ENCODE measurements at places on chromosomes 7 and 10.
A peak's percentile ranks its signal among the peaks of the same experiment; 100 is the strongest.

- DNase-seq, result peak; percentile 64
Observed at GRCh38 chr10:124539935-124540641, 78.5 kb downstream of the LHPP start.

- no peak for DNase-seq
Observed at GRCh38 chr10:11245510-11245909, 227.8 kb downstream of the CELF2 start.

DNA sequence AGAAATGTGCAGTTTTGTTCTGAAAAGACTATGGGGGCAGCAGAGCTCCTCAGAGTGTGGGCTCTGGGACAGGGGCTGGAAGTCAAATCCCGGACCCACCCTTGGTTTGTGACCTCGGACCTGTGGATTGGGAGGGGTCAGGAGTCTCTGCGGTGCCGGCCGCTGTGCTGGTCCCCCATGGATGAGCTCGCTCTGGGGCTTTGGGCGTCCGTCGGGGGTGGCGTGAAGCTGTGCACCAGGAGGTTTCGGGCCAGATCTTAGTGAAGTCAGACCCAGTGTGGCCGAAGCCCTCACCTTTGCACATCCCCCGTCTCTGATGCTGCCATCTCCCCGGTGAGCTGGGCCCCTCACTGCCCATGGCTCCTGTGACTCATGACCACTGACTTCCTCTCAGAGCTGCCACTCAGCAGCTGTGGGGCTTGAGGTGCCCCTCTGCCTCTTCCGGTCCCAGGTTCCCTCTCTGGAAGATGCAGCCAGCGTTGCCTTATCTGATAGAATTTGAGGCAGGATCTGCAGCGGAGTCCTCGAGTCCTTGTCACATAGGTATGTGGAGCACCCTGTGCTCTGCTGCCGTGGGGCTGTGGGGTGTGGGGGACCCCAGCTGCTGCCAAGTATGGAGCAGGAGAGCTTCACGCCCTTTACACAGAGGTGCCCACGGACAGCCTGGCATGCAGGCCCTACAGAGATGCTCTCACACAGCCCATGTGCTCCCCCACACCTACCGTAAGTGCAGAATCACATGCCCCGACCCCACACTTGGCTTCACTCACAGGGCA, 11.4 kb upstream of the SCART1 start:
- peak; percentile 46 for DNase-seq

DNA sequence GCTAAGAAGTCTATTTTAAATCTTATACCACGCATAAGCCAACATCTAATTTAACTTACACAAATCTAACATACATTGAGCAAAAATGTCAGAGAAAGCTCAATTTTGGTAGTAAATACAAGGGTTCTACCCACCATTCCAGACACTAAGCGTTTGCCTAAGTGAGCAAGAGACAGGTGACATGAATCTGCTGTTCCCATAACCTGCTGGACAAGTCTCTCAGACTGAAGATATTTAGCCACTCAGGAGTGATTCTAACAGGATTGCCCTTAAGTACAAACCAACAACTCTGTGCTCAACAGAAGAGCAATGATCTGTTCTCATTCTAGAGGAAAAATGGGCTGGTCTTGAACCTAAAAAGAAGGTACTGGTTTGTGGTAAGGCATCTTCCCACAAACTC, 18.8 kb downstream of the EZH2 start:
- DNase-seq, result no peak

GRCh38 chr10:182441-183201, 47.4 kb downstream of the ZMYND11 start:
- no peak for DNase-seq

DNA sequence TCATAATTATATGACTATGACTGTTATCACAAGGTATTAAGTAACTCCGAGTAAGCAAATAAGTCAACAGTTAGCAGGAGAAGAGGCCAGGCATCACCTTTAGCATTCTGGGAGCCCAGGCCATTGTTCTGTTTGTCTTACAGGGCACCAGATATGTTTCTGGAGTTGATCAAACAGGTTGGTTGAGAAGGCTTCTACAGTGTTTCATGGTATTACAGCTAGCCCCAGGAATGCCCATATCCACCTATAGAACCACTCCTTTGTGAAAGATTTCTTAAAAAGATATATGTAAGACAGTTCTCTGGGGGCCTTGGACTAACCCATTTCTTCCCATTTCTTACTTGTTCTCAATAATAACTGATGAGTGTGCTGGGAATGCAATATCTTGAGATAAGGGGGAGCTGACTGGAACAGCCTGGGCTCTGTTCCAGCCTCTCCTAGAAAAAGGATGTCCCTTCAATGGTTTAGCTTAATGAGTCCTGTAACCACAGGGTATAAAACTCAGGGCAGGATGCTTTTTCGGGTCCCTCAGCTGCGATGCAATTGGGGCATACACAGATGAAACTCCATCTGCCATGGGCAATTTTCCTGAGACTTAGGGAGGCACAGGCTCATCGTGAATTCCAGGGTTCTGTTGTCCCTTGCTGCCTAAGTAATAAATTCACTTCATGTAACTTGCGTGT, 286.4 kb downstream of the BAMBI start:
- DNase-seq, result no peak

DNA sequence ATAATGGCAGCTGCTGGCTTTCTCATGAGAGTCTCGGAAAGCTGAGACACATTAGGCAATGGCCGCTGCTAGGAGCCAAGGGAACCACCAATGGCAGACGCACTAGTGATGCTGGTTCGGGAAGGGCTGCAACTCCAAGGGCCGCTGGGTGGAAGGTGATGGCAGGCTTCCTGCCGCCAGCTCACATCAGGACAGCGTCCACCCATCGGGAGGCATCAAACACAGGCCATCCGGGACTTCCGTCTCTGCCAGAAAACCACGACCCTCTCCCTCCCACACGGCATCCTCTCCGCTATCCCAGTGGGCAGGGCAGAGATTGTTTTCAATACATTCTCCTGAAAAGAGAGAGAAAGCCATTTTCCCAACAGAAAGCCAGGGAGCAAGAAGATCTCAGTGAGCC, 27.5 kb upstream of the EGFR start:
- DNase-seq, result no peak

DNA sequence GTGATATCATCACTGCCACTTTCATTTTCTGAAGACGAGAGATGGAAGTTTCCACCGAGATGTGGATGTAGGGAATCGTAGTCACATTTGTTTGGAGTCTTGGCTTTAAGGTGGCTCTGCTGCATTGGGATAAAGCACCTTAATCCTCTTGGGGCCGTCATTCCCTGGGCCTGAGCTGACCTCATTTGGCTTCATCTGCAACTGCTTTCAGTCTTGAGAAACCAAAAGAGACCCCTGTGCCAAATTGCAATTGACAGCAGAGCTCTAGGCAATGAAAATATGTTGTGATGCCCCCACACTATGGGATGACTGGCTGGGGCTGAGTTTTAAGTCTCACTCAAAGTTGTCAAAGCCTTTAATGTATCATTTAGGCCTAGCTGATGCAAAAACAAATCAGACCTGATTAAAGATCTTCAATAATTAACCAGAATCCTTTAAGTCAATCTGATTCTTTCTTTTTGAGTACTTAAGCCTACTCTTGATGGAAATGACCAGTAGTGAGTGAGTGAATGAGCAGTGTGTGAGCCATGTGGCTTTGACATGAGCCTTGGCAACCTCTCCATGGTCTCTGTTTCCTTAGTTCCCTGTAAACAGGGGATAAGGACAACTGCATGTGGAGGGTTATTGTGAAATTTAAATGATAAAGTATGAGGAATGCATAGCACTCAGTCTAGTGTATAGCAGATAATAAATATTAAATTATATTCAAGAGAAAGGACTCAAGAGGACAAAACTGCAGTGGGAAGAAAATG, 155.0 kb downstream of the BMPER start:
- DNase-seq, result no peak

- no peak for DNase-seq
Observed at GRCh38 chr7:141700848-141701371, 1.1 kb downstream of the DENND11 start.

DNA sequence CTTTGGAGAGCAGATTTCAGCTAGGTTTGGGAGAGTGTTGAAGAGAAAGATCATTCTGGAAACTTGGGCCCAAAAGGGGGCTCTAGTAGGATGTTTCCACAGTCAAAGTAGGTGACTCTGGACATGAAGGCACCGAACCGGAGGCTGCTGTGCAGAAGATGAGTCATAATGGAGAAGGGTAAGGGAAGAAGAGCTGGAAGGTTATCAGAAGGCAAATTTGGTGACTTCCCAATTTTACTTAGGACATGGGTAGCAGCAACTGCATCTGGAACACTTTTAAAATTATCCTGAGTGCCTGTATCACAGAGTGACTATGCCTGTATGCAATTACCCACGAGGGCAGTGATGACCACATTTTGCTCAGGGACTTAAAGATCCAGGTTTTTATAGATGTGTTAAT, 38.8 kb downstream of the PIK3AP1 start:
- DNase-seq, result no peak

DNA sequence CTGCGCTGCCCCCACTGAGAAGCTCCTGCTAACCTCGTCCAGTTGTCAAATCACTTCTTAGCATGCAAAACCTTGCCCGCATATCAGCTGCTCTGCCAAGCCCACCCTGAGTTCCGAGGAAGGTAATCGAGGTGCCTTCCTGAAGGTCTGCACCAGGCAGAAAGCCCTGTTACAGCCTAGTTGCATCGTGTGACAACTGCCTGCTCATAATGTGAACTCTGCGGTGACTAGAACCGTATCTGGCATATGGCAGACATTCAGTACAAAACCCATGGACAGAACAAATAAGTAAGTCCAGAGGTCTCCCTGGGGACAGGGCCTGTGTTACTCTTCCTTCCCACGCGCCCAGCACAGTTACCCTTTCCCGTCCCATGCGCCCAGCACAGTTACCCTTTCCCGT, 394.3 kb downstream of the DNAJB6 start:
- no peak for DNase-seq

DNA sequence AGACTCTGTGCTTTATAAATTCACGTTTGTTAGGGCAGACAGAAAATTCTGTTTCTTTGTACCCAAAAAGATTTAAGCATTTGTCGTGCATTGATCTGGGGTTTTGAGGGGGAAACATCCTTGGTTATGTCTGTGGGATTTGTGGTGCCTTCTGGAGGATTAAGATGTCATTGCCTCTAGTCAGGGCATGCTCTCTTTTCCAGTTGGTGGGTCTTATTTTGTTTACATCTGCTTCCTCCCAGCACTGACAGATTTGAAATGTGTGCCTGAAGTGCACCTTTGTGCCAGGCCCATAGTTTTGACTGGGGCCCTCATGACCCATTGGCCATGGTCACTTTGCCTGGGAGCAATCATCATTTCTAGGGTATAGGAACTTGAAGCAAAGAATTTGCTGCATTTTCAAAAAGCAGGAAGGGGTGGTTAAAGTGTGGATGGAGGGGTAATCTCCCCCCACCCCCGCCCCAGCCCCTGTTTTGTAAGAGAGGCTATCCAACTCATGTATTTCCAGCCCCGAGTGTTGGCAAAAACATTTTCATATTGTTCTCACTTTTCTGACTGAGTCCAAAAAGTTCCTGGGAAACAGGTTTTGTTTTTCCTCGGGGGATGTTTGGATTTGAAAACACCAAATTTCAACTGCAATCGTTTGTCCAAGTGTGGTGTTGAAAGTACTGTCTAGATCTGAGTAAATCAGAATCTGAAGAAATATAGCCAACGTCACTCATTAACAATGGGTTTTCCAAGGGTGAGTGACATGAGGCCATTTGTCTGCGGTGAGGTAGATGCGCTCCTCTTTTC, 388.2 kb upstream of the GALNT17 start:
- DNase-seq, result no peak

DNA sequence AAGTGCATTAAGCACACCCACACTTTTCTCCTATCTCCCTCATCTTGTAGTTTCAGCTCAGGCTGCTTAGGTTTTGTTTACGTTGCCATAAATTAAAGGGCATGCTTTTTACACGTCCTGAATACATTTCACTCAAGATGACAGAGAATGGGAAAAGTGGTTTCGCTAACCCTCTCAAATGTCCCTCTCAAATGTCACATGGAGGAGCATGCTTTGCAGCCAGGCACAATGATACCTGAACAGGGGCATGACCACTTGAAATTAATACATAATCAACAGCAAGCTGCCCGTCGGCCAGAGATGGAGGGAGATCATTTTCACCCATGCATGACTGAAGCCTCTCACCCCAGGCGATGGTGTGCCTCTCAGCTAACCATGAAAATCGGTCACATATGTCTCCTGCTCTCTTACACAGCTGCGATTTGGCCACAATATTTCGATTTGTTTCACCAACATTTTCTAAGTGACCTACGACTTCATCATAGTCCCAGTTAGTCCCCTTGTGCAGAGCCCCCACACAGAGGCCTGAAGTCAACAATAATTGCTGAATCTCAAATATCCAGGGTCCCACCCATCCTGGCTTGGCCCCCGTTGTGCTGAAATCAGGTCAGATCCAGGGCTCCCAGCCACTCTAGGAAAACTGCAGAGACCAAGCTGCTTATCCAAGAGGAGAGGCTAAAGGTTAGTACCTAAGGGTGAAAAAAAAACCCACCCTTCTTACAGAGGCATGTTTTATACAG, 373.9 kb upstream of the NFE2L3 start:
- DNase-seq, result no peak

- DNase-seq, result no peak
Observed at GRCh38 chr10:129966370-129966888, 2.4 kb upstream of the EBF3 start.

DNA sequence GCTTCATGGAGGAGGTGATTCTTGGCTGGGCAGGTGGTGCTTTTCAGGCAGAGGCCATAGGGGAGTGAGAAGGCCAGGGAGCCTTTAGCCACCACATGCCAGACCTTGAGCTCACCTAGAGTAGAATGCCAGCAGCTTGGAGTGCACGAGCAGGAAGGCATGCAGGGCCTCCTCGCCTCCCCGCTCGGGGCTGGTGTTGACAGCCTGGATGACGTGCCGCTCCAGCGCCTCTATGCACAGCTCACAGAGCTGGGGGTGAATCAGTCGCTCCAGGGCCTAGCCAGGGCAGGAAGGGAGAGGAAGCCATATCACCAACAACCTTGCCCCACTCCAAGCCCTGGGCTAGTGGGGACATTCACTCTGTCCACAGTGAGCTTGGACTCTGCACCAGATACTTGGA, 15.7 kb downstream of the HPS1 start:
- no peak for DNase-seq

- DNase-seq, result no peak
Observed at GRCh38 chr7:154575497-154575896, 427.4 kb downstream of the PAXIP1 start.

DNA sequence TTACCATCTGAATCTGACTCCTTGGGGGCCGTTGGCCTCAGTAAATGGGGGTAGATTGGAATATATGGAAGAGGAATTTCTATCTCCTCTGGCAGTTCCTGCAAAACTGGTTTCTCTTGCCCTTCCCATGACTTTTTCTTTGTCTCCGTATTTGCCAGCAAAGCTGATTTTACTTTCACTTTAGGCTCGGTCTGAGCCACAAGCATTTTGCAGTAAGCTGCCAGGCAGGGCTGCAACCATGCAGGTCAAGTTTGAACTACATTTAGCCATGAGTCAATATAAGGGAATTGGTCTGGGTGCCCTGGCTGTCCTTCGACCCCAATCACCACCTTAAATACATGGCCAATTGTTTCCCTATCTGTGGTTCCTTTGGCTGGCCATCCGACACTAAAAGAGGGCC, 104.3 kb downstream of the TRIM24 start:
- DNase-seq, result no peak

GRCh38 chr7:18654709-18655108, 159.2 kb downstream of the HDAC9 start:
- no peak for DNase-seq
